ENCODE measurements at places on chromosomes 2 and 18.

DNA sequence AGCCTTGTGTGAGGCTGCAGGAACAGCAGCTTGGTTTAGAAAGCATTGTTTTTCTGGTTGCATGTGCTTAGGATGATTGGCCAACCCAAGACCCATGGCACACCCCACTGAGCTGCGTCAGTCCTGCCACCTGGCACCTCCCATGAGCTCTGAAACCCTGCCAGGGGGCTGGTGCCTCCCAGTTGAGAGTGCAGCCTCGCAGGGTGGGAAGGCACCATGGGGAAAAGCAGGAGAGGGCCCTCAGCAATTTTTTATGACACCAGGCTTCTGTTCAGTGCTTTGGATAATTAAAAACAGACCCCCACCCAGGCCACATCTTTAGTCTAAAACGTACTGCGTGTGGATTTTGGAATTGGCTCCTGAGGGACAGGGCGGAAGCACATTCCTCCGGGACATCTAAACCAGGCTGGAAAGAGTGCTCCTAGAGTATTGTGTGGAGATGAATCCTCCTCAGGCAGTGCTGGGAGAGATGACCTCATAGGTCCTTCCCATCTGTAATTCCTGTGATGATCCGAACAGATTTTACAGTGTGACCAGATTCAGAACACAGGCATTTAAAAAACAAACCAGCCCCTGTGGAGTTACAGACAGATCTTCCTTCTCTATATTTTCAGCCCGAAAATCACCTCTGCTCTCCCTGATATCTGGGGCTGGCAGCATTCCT, 438.3 kb downstream of the ZNF521 start:
- no peak for DNase-seq

DNA sequence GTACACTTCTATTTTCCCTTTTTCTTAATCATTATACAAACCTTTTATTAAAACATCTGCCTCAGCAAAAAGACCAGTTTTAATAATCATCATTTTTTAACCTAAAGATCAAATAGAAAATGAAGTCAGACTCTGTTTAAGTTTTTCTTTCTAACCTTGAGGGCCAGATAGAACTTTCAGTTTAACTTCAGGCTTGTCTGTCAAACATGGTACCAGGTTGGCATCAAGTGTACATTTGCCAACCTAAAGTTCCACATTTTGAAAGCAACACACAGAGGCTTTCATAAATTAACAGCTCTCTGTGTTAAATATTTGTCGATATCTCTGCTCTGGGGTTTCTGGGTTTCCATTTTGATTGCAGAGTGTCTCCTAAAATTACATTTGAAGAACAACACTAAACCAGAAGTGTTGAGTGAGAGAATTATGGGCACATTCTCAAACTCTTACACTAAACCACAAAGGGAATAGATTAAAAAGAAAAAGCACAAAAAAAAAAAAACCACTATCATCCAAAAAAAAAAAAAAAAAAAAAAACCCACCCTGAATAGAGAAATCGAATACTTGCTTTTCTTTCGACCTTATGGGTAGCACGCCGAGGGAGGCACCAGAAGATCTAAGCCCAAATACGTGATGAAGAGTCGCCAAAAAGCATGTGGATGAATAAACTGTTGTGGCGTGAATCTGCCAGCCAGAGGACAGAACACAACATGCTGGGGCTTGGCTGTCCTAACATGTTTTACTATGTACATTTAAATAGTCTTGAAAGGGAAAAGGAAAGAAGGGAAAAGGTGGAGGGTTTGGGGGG, 166.2 kb downstream of the TCF4 start:
- no peak for DNase-seq

DNA sequence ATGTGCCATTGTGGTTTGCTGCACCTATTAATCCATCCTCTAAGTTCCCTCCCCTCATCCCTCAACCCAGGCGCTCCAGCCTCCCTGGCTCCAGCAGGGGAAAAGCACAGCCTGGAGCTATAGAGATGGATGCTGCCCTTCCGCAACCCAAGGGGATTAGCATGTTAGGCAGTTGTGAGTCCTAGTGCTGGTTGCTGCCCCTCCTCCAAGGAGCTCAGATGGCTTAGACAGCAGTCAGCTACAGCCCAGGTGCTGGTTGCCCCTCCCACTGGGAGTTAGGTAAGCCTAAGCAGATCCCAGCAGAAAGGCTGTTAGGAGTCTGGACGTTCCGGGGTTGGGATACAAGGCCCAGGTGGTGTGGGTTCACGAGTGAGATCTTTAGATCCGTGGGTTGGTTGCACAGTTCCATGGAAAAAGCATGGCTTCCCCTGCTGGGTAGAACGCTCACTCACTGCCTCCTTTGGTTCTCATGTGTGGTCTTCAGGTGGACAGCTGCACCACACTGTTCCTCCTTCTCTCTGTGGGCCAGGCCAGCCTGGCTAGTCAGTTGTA, 446.1 kb downstream of the ZNF804A start:
- DNase-seq, result no peak

GRCh38 chr2:48248251-48248933, 281.6 kb upstream of the STON1 start:
- DNase-seq, result no peak

- no peak for DNase-seq
Observed at GRCh38 chr2:82428251-82428650, 2030.8 kb downstream of the SUCLG1 start.

GRCh38 chr18:37253394-37254235, 312.0 kb downstream of the CELF4 start:
- no peak for DNase-seq

Measured in NCI-H2107 (cell line).